ENCODE measurements at places on chromosomes 2 and 18.

DNA sequence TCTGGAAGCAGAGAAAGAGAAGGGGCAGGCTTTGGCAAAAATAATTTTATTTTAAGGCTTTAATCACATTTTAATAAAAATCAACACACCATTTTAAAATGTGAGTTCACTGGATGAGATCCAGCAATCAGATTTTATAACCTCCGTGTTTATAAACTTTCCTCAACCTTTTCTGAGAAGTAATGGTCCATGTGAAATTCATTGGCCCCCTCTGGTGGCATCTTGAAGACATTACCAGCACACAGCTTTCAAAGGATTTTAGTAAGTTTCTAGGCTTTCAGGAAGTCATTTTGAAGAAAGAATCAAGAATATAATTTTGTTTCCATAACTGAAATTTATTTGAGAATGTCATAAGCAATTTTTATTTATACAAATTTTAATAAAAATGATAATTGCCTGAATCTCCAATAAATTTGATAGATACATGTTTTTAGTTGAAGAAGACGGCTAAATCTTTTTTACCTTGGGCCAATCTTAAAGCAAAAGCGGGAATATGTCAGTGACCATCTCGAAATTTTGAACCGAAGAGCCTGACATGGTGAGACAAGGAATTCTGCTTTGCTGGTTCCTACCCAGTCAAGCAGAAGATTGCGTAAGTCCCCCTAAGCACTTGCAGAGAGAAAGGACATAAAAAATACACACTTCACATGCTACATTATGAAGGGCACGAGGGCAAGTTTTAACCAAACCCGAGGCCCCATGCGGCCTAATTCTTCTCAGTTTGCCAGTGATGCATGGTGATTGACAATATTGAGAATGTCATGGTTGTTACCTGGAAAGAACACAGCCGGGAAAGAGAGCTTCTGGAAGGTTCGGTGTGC lies 128.4 kb upstream of the CBLN2 start:
- DNase-seq: no peak

DNA sequence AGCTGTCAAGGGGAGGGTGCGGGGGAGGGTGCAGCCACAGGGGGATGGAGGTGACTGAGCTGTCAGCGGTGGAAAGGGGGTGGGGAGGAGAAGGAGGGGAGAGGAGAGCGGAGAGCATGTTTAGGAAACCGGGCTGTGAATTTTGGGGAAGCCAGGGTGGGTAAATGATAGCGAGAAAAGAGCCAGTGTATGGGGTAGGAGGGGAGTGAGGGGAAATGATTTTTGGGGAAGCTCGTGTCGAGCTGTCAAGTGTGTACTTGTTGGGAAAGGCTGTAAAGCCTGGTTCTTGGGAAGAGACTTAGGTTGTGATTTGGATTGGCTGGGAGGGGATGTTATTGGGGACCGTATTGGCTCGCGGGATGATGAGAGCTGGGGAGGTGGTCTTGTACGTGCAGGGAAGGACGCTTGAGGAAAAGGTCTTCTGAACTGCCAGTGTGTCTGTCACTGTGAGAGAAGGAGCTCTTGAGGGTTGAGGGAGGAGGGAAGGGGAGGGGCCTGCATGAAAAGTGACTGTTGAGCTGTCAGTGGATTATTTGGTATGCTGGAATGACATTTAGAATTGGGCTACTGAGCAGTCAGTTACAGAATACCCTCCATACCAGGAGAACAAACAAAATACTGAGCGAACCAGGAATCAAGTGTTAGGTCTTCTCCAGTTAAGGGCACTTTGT lies 1.0 kb downstream of the UBR3 start:
- no peak for DNase-seq

DNA sequence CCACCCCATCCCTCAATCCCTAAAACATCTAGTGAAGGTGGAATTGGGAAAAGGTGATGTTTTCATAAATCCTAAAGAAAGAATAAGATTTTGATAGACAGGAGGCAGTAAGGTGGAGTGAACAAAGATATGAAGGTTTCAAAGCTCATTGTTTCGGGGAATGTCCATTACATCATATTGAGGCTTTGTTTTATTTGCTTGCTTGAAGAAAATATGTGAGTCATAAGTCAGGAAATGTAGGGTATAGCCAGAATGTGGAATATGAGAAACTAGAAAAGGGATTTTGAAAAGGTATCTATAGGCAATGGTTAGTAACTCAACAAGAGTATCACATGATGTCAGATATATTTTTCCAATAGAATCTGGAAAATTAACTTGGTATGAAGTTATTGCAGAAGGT lies 1178.5 kb upstream of the ACVR2A start:
- DNase-seq: no peak

DNA sequence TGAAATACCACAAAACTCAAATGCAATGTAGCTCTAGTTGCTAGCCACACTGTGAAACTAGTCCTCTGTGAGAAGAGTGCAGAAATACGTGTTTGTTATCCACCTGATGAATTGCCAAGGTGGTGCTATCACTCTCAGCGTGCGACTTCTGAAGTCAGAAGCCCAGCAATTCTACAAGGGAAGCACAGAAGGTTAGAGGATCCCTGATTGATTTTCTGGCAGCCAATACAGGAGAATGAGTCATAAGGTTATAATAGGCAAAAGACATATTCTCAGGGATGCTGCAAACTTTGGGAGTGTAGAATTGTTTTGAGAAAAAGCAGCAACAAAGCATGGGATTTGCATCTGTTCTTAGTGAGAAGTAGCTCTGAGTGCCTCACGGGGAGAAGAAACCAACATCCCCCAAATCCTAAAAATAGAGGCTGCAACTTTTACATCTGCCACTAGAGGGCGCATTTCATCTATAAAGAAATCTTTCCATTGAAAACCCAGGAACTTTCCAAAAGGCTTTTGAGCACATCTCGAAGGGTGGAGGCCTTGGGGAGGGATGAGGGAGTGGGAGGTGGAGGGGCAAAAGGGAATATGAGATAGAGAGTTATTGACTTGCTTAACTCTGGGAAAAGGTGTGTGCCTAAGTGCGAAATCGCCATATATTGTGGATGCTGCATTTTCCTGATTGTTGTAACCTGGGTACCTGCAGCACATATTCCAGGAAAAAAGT lies 78.0 kb downstream of the TMEM182 start:
- no peak for DNase-seq

- DNase-seq: no peak
Measured at GRCh38 chr2:198129609-198130008, 325.2 kb downstream of the PLCL1 start.

GRCh38 chr2:11389052-11389420 lies 44.6 kb upstream of the ROCK2 start:
- no peak for DNase-seq

DNA sequence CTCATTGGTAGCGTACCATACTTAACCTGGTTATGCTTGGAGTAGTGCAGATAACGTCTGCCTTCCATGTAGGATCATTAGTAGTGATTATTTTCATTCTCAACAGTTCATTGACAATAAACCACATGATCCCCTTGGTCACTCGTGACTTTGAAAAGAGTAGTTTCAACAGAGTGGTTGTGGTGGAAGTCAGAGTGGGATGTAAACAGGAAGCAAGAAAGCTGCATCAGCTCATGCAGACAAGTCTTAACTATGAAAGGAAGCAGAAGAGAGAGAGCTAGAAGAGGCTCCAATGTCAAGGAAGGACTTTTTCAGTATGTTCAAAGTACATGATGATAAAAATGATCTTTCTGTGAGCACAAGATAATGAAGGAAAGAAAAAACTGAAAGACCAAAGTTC lies 287.4 kb downstream of the MBD2 start:
- no peak for DNase-seq

DNA sequence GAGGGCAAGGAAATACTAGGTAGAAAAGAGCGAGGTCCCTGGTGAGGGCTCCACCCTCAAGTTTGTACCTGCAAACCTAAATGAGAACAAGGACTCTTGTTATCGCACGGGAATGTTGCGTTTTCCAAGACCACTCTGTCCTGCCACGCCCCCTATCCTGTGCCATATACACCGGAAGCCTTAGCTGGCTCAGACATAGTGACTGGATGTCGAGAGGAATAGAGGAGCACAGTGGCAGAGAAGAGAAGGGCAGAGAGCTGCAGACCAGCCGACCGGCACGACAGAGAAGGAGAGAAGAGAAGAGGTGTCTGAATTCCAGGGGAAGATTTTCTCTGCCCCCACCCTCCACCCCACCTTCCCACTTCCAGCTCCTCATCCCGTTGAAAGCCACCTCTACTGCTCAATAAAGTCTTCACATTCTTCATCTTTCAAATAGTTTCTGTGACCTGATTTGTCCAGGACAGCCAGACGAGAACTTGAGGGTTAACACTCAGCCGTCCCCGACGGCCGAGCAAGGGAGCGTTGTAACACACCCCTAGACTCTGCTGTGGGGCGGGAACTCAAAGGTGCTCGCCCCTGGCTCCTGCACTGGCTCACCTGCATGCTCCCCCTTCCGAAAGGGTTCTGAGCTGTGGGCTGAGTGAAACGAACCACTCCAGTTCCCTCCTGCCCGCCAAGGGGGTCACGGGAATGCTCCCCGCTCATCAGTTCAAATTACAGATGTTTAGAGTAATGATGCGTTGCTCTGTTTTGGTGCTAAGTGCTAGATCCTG lies 24.9 kb upstream of the COL3A1 start:
- DNase-seq: no peak

DNA sequence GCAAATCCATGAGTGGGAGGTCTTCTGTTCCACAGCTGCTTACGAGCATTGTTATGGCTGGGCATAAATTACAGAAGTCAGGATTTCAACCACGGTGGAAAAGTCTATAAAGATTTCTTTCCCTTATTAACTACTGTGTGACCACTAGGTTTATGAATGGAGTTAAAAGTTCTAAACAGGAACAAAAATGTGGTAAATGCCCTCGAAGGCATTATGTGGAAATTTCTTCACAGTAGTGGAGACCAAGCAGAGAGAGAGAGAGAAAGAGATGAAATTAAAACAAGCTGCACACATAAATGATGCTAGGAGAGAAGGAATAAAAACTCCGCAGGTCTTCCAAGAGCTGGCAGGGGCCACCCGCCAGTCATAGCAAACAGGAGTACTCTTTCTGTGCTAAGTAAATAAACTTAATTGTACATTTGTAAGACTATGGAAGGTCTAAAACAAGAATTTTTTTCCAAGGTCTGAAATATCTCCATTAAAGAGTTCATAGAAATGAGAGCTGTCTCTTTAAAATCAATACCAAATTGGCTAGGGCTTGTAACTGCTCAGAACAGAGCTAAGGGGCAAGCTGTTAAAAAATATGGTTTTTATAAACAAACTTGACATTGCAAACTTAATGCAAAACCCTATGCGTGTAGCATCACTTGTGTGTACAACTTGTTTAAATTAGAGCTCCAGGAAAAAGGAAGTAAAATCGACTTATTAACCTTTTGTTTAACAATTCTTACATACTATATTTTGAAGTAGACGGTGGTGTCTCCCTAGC lies 438.2 kb downstream of the MEIS1 start:
- DNase-seq: no peak

DNA sequence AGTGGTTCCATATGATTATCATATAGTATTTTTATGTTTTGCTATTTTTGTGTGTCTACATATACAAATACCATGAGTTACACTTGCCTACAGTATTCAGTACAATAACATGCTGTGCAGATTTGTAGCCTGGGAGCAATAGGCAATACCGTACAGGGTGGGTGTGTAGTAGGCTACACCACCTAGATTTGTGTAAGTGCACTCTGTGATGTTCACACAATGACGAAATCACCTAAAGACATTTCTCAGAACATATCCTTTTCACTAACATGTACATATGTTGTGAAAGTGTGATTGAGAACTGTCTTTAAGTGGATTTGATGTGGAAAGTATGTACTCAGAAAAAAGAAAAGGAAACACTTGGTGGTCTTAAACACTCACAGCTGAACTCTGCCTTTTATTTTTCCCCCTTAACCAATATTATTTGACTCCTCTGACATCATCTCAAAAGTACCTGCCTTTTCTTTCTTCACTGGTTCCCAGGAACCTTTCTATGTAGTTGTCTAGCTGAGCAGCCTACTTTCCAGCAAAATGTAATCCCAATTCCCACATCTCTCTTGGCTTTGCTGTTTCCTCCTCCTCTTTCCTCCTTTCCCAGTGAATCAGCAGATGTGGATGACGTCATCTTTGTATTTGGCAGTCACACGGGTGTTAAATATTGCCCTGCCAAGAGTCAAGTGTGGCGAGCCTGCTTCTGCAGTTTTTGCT lies 47.7 kb downstream of the OSBPL6 start:
- DNase-seq: no peak

DNA sequence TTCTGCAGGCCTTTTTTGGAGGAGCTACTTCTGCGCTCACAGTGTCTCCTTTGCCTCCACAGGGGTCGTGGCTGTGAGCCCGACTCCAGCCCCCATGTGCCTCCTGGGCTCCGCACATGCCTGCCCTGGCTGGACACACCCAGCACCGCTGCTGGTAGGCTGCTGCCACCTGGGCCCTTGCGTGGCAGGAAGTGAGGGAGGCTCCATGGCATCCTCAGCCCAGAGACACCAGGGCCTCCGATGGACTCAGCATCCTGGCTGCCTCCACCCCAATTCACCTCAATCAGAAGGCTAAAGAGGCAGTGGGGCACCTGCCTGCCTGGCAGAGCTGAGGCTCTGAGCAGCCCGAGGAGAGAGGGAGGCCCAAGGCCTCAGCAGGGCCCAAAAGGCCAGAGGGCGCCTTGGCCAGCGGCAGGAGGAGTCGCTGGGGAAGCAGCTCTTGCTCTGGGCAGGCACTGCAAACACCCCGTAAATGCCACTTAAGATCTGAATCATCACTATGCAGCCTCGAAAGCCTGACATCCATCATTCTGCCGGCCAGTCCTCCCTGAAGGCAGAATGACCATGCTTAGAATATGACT lies 68.3 kb upstream of the OTOS start:
- no peak for DNase-seq

GRCh38 chr18:23479829-23480505 lies 23.3 kb upstream of the RMC1 start:
- DNase-seq: no peak

DNA sequence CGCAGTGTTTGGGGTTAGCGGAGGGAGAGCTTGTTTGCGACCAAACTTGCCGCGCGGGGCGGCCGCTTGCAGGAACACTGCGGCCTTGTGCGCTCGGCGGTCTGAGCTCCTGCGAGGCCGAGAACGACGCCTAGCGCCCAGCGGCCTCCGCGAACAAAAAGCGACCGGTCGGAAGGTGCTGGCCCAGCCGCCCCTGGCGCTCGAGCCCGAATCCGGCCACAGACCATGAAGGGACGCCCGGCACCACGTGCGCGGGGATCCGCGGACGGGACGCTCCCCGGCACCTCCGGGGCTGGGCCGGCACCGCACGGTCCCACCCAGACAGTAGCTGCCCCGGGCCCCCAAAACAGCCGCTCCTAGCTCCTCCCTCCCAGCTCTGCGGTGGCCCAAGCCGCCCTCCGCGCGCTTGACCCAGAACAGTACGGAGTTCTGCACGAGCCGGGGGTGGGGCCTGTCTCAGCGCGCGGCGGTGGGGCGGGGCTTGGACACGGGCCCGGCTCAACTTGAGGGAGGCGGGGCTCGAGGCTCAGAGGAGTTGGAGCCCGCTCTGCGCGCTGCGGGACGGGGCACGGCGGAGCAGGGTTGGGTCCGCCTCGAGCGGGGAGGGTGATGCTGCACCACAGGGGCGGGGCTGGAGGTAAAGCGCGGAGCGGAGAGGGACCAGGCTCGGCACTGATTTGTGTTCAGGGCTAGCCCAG lies 664 bp upstream of the IMPA2 start:
- peak; percentile 84 for DNase-seq

Measured in stimulated activated CD4-positive, alpha-beta T cell treated with anti-CD3 and anti-CD28 coated beads, Interleukin-1b, Interleukin-23, amount 100 ng/mL, for 1 hour (primary cell).